ENCODE measurements at places on chromosomes 1 and 21. TPM values are rescaled to one million over a fixed set of nuclear protein-coding genes. Genes with fewer than 3 reads are reported as not detected.

SELE gene
- polyA plus RNA-seq, result 0.25 TPM

TTF2 gene
- polyA plus RNA-seq, result 6.7 TPM

RNU1-4 gene
- polyA plus RNA-seq, result not detected

GJA4 gene
- 2.6 TPM for polyA plus RNA-seq

ACTN2 gene
- polyA plus RNA-seq, result 0.75 TPM

RAB3B gene
- 0.02 TPM for polyA plus RNA-seq

SELP gene
- 2.1 TPM for polyA plus RNA-seq

USH2A gene
- polyA plus RNA-seq, result not detected

DIRAS3 gene
- 2.7 TPM for polyA plus RNA-seq

CD58 gene
- 25.3 TPM for polyA plus RNA-seq

SAMD13 gene
- 0.45 TPM for polyA plus RNA-seq

METTL25B gene
- 38.3 TPM for polyA plus RNA-seq

RPL22 gene
- polyA plus RNA-seq, result 360 TPM

TRIM62 gene
- polyA plus RNA-seq, result 5.0 TPM

LELP1 gene
- not detected for polyA plus RNA-seq

GSTM5 gene
- polyA plus RNA-seq, result 1.6 TPM

MYOM3 gene
- 0.37 TPM for polyA plus RNA-seq

LCE3E gene
- 5.0 TPM for polyA plus RNA-seq

S100PBP gene
- 4.6 TPM for polyA plus RNA-seq

UBASH3A gene
- 0.59 TPM for polyA plus RNA-seq

TACSTD2 gene
- 1,164 TPM for polyA plus RNA-seq

CLCA1 gene
- not detected for polyA plus RNA-seq

OR2L13 gene
- polyA plus RNA-seq, result not detected

CACHD1 gene
- polyA plus RNA-seq, result 1.6 TPM

GJA5 gene
- 1.4 TPM for polyA plus RNA-seq

CELA2B gene
- polyA plus RNA-seq, result not detected

TMOD4 gene
- polyA plus RNA-seq, result 0.22 TPM

LRRC8D gene
- polyA plus RNA-seq, result 7.1 TPM

SORT1 gene
- 25.3 TPM for polyA plus RNA-seq

SLC9C2 gene
- not detected for polyA plus RNA-seq

BARHL2 gene
- not detected for polyA plus RNA-seq

LCE3D gene
- polyA plus RNA-seq, result 546 TPM
